Urothelium cell line (cell line): ENCODE measurements at places on chromosomes 2 and 18.

DNA sequence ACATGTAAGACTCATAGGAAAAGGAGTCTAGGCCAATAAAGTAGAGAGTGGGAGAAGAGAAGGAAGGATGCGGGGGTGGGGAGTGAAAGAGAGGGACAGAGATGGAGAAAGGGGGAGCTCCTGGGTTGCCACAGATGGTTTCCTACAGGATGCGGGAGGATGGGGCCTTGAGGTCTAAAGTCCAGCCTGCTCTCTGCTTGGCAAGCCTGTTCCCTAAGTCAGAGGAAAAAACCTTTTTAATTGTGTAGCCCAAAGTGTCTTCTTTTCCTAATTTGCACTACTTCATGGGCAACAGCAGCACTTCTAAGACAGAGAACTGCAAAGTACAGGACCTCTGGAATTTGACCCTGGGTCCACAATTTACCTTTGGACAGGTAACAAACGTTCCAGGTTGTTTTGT, 1.4 kb upstream of the FAM110C start:
- no peak for DNase-seq

DNA sequence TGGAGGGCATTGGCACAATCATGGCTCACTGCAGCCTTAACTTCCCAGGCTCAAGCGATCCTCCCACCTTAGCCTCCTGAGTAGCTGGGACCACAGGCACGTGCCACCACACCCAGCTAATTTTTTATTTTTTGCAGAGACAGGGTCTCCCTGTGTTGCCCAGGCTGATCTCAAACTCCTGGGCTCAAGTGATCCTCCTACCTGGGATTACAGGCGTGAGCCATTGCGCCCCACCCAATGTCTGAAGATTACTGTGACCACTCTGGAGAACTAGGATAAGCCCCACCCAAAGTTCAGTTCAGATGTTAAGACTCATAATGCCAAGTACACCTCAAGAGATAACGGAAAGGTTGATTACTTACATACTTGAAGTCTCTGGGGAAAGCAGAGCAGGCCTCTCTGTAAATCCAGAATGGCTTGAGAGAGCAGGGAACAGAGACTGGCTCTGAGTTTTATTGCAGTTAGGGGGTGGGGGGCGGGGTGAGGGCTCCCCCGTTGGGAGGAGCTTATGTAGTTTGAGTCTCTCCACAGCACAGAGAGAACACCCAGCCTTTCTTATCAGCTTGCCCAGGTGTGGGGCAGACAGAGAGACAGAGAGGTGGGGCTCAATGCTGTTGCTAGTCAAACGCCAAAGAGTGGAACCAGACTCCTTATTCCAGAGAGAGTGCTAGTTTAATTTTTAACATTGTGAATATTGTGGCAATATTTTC, 26.5 kb upstream of the ERICH2 start:
- DNase-seq, result no peak

DNA sequence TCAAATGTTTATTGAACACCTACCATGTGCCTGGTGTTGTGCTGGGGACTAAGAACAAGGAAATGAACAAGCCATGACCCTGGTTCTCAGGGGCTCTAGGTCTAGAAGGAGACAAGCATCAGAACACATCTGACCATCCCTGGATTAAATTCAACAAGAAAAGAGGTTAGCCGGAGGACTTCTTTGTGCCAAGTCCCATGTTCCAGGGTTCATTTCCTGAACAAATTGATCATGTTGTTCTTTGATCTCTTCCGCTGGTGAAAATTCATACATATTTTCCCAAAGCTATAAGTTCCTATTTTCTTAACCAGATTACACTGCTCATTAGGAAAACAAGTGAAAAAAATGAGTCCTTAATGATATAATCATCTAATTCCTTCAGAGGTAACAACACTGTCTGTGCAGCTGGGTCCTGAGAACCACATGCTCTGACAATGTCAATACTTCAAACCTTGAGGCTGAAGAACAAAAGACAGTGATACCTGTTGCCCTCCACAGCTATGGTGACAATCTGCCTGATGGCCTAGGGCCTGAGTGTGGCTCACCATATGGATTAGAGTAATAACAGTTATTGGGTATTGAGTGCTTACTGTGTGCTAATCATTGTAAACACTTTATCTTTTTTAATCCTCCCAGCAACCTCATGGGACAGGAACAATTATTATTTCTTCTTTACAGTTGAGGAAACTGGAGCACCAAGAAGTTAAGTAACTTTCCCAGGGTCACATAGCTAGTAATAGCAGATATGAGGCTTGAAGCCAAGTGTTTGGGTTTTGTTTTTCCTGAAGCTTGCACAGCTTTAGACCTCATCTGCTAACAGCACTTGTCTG, 24.6 kb upstream of the INO80C start:
- no peak for DNase-seq

- DNase-seq, result no peak
These were observed 66.6 kb upstream of the SNTG2 start for GRCh38 chr2:883803-884748.

DNA sequence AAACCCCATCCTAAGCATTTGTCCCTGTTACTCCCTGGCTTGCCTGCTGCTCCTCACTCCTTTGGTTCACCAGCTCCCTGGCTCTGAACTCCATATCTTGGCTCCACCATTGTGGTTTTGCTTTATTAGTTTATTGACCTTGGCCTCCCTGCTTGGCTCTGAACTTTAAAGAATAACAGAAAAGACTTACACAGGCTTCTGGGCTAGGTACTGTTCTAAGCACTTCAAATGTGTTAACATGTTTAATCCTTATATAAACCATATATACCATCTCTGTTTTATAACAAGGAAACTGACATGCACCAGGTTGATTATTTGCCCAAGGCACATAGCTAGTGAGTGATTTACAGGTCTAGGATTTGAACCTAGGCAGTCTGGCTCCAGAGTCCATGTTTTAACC, 149.7 kb upstream of the CAPN13 start:
- DNase-seq, result no peak

DNA sequence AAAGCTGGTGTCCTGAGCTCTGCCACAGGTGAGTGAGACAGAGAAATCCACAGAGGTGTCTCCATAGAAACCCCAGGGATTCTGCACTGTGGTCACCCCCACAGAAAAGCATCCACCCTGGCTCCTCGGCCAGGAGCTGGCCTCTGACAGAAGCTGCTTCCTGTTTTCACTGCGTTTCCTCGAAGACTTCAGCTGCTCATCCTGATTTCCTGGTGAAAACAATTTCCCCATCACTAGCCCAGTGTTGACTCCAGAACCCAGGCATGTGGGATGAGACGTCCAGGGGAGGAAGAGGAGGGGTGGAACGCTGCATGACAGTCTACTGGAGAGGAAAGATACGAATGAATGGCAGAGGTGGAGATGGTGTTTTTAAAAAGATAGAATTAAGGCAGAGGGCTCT, 60.3 kb upstream of the GPR45 start:
- no peak for DNase-seq

DNA sequence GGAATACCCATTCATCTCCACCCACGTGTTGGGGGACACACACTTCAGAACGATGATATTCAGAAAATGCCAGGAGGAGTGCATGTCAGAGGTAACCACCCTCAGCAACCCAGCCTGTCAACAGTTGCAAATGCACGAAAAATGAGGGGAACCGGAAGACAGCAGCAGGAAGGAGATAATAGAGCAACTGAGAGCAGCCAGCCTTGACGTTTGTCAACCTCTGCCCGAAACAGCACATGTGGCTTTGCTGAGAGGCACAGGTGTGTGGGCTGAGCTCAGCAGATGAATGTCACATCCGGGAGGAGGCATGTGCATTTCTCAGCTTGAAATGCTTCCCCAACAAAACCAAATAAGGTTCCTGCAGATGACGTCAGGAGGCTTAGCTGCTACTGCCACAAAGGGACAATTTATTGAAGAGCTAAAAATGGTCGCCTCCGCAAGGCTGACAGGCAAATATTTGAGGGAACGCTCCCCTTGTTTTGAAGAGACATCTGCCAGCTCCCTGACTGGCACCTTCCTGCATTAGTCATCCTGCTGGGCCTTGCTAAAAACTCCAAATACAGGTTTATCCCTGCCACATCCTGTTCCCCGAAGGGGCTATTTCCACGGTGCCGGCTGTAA, 419.0 kb downstream of the NBAS start:
- DNase-seq, result peak; percentile 72

GRCh38 chr2:241560162-241560882, 1.8 kb downstream of the BOK start:
- DNase-seq, result no peak

DNA sequence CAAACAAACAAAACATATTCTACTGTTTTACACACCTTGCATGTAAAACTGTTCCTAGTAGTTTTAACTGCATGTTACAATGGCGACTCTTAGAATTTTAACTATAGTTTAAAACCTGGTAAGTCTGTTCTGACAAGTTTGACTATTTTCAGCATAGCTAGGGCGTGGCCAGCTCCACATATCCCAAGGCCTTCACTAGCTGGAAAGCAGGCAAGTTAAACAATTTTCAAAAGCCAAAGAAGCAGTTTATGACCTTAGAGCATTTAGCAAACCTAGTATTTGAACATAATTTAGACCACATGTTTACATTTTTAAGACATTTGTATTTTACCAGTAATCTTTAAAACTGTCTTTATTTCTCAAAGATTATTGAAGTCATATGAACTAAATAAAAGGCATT, 402.8 kb upstream of the SYT4 start:
- no peak for DNase-seq

DNA sequence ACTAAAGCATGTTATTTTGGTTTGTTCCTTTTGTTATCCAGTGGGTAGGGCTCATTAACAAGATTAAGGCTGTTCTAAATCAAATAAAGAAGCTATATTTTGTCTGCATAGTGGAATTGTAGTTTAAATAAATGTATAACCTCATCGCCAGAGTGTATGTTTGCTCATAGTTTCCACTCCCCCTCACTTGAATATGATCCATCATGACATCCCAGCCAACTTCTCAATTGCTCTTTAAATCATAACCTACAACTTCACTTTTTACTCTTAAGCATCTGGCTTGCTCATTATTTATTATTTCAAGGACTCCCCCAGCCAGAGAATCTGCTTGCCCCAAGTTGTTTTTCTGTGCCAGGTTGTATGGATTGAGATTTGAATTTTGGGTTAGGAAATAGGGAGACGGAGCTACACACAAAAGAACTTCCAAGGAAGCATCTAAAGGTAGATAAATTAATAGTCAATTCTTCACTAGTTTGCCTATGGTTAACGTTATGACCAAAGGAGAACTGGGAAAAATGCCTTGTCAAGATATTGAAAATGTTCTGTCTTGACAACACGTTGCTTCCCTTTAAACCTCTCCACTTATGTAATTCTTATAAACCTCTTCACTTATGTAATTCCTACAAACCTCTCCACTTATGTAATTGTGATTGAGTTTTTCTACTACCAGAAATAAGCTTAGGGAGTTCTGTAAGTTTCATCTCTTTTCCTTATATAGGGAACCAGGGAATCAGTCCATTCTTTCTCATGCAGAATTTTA, 55.4 kb upstream of the UPP2 start:
- DNase-seq, result no peak

DNA sequence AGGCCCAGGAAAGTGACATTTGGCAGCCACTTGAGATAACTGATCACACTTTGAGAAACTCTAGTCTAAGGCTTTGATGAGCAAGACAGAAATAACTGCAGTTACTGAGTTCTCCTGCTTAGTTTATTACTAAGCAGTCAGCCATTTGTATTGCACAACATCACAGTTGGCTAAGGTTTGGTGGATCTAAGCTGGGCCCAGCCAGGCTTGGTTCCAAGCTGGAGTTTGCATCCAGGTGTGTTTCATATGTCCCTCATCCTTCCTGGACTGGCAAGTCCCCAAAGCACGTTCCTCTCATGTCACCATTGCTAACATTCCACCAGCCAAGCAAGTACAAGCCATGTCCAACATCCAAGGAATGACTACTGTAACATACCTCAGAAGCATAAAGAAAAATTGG, 71.3 kb upstream of the ZNF532 start:
- no peak for DNase-seq

DNA sequence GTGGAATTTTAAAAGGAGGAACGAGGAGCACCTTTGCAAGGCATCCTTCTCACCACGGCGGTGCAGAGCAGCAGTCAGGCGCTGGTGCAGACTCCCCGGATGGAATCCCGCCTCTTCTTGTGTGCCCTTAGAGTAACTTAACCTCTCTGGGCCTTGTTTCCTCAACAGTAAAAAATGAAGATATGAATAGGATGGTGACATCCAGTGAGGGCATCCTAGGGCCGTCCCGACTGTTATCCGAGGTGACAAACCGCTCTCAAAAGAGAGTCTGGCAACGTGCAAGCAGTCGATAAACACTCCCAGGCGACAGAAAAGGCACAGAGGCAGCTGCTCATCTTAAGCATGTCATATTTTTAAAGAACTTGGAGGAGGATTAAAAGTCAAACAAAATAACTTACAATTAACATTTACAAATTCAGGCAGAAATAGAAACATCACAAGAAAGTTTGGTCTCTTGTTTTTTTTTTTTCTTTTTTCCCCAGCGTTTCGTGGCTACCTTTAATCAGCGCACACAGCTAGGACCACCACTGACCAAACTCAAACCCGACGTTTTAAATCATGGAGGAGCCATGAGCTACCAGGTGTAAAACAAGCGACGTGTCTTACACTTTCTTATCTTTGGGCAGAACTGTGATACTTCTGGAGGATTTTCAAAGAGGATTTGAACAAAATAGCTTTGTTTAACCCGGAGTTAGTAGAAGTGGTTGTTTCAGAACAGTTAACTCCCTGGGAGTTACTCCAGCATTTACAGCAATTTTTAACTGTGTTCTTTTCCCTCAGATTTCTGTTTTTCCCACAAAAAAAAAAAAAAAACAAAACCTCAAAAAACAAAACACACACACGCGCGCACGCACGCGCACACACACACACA, 2.1 kb downstream of the MBP start:
- DNase-seq, result no peak
